ENCODE measurements at places on chromosomes 1 and 21.

GRCh38 chr21:21682172-21682571, 684.0 kb downstream of the NCAM2 start:
- DNase-seq, result peak; percentile 47

- DNase-seq, result peak; percentile 79
These were observed 203.6 kb upstream of the CHODL start for GRCh38 chr21:18041012-18041411.

- no peak for DNase-seq
These were observed 35.0 kb downstream of the OVGP1 start for GRCh38 chr1:111392460-111392945.

DNA sequence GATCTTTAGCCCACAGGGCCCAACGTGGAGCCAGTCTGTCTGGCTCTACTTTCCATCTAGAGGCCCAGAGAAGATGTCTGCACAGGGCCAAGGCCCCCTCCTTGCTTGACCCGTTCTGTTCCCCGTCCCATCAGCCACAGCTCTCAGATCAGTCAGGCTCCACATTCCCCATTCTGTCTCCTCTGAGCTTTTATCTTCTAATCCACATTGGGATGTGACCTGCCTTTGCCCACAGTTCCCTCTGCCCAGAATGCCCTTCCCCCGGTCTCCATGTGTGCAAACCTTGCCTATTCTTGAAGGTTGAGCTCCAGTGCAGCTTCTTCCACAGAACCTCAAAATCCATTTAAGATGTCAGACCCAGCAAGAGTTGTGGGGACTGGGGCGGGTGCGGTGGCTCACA, 53.3 kb upstream of the WASF2 start:
- DNase-seq, result no peak

GRCh38 chr1:69711190-69711930, 143.6 kb downstream of the LRRC7 start:
- no peak for DNase-seq

DNA sequence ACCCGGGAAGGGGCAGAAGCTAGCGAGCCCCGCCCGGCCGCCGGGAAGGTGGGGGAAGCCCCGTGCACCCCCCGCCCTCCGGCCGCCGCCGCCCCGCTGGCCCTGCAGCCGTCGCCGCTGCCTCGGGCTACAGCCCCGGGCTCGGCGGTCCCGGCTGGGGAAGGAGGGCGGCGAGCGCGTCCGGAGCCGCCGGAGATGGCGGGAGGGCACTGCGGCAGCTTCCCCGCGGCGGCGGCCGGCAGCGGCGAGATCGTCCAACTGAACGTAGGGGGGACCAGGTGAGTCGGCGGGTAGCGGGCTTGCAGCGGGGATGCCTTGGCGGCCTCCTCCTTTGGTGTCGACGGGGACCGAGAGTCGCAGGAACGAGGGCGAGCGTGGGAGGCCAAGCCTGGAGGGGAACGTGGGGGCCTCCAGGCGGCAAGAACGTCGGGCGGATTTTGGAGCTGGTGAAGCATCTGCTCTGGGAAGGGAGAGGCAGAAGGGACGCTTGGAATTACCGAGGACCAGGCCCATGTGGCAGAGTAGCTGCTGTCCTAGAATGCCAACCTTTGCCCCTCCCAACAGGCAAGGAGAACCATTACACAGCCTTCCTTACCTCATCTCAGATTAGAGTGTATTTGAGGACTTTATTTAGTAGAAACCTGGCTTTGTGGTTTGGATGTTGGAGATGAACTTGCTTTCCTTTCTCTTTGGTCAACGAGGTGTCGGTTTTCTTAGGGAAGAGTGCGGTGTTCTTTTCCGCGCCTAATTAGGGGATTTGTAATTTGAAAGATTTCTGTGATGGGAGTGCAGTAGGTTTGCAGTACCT, 591 bp downstream of the KCTD3 start:
- DNase-seq, result peak; percentile 80

GRCh38 chr1:29577512-29577911, 341.2 kb downstream of the PTPRU start:
- DNase-seq, result peak; percentile 53

- peak; percentile 64 for DNase-seq
These were observed 116.8 kb downstream of the ATP6V1G3 start for GRCh38 chr1:198423673-198424072.

- peak; percentile 28 for DNase-seq
These were observed 45.5 kb downstream of the TOR3A start for GRCh38 chr1:179127163-179127895.

DNA sequence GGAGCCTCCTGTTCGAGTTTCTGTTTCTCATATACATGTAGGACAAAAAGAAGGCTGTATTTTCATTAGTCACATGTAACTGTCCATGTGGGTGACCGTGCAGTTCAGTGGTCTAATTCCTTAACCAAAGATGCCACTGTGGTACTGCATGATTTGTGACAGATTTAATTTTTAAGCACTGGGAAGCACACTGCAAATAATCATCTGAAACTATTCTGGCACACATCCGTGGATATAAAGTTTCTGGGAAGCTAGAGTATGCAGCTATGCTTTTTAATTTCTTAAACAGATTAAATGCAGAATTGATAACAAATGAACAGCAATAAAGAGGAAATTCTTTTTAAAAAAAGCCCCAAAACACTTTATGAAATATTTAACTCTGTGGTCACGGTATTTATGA, 254.8 kb downstream of the LMO4 start:
- DNase-seq, result no peak

DNA sequence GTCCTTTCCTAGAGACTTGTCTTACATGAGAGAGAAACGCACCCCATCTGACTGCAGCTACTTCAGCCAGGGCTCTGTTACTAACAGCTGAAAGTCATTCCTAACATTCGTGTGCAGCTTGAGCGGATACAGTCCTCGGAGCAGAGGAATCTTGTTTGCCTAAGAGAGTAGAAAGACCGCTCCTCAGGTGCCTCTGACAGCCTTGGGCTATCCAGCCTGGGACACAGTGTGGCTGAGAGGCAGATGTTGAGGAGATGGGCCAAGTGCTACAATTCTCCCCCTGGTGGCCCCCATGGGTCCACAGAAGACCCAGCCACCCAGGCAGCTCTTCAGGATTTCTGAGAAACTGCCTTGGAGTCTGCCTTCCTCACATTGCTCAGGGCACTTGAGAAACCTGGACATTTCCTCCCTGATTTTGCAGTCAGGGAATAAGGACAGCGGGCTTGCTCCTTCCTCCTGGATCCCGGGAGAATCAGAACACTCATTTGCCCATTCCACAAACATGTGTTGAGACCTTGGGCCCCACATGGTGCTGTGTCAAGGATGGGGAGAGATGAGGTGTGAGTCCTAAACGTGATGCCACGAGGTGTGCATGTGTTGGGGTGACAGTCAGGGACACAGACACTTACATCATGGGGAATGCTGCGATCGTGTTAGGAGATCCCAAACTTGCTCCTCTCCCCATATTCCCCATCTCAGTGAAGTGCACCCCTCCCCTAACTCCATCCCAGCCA, 13.1 kb downstream of the TRIM62 start:
- DNase-seq, result peak; percentile 47

DNA sequence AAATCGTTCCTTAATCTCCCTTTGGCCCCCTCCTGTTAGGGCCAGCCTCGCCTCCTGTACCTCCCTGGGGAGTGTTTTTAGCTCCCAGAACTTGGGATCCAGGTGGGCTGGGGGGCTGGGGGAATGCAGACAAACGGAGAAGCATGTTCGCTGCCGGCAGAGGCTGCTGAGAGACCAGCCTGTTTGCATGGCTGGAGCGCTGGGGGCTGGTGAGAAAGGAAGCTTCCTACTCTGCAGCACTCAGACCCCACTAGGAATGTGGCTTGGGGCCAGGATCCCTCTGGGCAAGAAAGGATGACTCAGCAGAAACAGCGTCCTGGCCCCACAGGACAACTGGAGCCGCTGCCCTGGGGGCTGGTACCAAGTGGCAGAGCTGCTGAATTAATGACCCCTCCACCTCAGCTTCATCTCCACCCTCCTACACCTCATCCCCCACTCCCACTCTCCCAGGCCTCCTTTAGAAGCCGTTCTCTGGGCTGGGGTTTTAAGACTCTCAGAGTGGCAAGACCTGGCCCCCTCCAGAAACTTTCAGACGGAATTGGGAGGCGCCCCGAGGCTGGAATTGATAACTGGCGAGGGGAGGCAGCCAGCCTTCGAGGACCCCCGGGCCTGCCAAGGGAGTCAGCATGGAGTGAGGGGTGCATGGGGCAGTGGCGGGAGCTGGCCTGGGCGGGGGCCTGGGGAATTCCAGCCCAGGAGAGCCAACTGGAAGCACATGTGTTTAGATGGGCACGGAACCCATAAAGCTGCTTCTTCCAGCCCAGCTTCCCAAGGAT, 28.5 kb upstream of the EPS8L3 start:
- DNase-seq, result peak; percentile 96

DNA sequence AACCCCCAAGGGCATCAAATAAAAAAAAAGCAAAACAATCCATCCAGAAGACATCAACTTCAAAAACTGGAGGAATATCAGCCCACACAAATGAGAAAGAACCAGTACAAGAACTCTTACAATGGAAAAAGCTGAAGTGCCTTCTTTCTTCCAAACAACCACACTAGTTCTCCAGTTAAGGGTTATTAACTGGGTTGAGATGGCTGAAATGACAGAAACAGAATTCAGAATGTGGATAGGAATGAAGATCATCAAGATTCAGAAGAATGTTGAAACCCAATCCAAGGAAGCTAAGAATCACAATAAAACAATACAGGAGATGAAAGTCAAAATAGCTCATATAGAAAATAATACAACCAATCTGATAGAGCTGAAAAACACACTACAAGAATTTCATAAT, 104.5 kb downstream of the NME7 start:
- no peak for DNase-seq

DNA sequence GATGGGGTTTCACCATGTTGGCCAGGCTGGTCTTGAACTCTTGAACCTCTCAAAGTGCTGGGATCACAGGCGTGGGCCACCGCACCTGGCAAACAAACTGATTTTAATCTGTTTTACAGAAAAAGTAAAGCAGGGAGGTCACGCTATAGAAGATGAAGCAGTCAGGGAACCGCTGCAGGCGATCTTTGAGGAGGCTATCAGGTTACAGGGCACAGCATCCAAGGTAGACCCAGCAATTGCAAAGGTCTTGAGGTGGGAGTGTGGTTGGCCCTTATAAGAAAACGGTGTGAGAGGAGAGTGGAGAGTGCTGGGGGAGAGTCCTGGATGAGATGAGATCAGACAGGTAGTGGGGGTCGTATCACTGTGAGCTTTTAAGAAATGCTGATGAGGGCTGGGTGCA, 2.6 kb upstream of the TMCO4 start:
- DNase-seq, result peak; percentile 57

DNA sequence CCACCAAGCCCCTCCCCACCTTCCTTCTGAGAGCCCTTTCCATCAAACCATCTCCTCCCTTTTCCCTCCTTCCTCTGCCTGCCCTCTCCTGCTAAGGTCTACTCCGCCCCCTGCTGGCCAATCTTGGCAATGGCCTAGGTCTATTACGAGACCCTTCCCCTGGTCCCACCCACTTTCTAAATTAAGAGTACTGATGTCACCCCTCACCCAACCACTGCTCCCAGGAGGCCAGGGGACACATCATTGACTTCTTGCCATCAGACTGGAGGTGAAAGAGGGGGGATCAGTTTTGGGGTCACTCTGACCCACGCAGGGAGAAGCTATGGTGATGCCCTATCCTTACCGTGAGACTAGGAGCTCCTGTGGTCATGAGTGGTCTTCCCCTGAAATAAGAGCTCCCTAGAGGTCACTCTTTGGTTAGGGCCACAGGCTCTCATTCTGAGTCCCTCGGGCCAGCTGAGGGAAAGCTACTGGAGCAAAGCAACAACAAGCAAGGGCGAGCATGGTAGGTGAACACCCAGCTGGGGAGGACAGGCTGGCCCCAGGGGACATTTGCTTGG, 34.6 kb upstream of the S100A7 start:
- peak; percentile 96 for DNase-seq

DNA sequence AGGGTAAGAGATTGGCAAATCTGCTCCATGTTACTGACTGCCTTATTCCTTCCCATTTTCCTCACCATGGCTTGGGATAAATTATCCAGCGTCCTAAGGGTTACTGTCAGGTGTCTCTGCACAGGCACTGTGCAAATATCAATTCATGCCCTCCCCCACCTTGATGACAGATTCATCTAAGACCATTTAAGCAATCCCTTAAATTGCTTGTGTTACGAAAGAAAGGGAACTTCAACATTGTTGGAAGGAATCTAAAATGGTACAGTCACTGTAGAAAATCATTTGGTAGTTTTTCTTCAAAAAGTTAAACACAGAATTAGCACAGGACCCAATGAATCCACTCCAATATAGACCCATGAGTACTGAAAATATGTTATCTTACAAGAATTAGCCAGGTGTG, 17.6 kb upstream of the MTARC2 start:
- DNase-seq, result no peak

DNA sequence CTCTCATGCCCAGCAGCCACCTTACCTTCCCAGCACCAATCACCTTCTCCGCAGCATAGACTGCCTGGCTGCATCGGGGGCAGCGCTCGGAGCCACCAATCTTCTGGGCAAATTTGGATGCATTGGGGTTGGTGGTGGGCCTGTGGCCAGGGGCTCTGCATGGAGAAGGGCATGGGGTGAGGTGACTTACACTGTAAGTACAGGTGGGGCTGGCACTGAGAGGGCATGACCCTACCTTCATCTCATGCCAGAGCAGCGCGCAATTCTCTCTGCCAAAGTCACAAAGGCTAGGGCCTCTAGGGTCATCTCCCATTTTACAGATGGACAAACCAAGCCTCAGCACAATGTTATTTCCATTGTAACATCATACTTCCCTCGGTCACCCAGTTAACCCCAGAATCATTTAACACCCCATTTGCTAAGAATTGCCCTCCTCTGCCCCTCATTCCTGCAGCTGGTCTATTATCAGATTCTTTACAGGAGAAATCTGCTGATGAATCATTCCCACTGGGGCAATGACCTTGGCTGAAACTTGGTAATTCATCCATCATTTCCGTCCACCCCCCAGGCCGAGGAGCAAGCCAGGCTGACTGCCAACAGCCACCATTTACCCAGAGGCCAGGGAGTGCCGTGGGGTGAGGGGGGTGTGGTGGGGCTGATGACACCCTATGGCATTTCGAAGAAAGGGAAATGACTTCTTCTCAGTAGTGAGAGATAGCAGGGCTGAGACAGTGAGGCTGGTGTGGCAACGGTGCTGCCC, 17.9 kb downstream of the CSRP1 start:
- DNase-seq, result no peak

- DNase-seq, result no peak
These were observed 12.9 kb downstream of the MRPL37 start for GRCh38 chr1:54212872-54213271.

GRCh38 chr1:208161656-208162375, 82.4 kb downstream of the PLXNA2 start:
- DNase-seq, result no peak

- no peak for DNase-seq
These were observed 88.6 kb downstream of the GPATCH2 start for GRCh38 chr1:217542136-217542777.

- DNase-seq, result no peak
These were observed 46.4 kb upstream of the SCCPDH start for GRCh38 chr1:246677842-246678241.
